ENCODE measurements at places on chromosomes 6 and 20.

- peak; percentile 28 for DNase-seq
Measured at GRCh38 chr6:129267028-129267427, 384.1 kb downstream of the LAMA2 start.

GRCh38 chr6:145247692-145248419 lies 487.5 kb downstream of the EPM2A start:
- no peak for DNase-seq

GRCh38 chr20:33916768-33917167 lies 76.9 kb upstream of the RALY start:
- DNase-seq = no peak

DNA sequence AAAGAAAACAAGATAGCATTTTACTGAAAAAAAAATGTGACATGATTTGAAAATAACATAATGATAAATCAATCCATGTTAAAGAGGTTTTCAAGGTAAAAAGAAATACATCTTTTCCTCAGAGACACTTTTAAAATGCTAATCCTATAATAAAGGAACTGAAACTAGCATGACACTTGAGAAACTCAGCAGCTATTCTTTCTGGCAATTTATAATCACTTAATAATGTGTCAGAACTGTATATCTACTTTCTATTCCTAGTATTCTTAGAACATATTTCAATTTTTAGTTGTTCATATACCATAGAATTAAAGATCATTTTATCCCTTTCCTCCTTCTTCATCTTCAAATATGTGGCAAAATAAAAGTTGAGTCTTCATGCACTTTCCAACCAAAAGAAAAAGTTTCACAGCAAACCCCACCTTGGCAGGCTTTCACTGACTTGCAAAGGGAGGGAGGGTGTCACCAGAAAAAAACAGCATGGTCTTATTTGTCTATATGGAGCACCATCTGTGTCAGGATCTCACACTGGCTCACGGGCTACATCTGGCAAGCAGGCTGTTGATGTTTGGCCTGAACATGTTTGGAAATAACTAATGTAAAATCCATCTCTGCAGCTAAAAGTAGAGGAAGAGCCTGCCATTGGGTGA lies 48.5 kb downstream of the FHL5 start:
- no peak for DNase-seq

DNA sequence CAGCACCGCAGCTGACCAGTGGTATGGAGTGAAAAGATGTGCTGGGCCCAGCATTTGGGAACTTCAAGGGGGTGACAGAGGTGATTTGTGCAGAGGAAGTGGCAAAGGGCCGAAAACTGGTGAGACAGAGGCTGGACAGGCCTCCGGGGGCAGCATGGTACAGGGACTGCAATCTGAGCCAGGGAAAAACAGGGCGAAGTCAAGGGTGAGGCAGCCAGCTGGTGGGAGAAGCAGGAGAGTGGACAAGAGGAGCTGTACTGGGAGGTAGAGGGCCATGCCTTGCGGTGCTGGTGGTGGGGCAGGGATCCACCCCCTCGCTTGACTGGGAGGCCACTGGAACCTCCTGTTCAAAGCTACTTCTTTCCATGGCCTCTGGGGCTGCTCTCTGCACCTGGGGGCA lies 7.3 kb upstream of the GFRA4 start:
- peak; percentile 33 for DNase-seq

DNA sequence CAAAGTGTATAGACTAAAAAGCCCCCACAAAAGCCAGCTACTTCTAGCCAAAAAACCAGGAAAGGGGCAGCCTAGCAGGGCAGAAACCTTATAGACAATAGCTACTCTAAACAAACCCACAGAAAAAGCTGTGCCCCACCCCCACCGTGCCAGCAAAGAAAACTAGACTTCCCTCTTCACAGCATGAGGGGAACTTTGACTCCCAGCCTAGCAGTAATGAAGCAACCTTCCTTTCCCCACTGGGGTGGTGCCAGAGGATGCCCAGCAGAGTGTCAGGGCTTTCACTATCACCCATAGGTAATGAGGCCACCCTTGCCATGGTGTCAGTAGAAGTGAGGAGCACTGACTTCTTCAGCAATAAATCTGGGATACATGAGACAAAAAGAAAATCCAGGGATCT lies 99.0 kb upstream of the LGSN start:
- DNase-seq = peak; percentile 6

Data from neural progenitor cell (in vitro differentiated cells).